ENCODE measurements at places on chromosomes 3 and 15.

DNA sequence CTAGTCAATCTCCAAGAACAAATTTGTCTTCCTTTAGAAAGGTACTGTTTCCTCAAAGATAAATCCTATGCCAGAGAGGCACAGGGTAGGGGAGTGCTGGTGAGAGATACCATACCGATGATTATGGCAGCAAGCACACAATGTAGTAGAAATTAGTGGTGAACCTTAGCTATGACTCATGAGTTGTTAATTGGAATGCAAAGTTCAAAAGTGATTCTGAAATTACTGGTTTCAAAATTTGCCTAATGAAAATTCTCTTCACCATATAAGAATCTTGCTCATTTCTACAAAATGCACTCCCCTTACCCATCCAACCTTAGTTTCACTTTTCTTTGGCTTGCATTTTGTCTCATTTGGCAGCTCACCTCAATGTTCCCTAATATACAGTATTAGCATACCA is 139.5 kb upstream of the SLC2A2 start:
- no peak for DNase-seq

DNA sequence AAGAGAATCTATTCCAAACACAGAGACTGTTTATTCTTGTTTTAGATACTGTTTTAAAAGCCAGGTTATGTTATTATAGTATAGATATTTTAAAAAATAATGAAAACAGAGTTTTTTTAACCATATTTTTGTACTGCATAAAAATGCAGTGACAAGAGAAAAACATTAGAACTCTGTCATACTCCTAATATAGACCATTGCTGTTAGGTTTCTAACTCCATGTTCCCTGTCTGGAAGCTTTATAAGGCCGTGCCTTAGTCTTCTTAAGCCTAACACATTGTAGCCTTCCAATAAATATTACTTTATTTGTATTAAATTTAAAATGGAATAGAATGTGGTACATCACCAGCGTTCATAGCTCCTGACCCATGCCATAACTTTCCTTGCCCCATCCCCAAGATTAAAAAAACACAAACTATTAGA is 53.2 kb downstream of the MBNL1 start:
- DNase-seq, result no peak

- no peak for DNase-seq
Observed at GRCh38 chr3:63523100-63523499, 129.4 kb upstream of the SNTN start.

- no peak for DNase-seq
Observed at GRCh38 chr15:68379058-68379758, 52.8 kb downstream of the ITGA11 start.

- DNase-seq, result no peak
Observed at GRCh38 chr3:100966807-100967206, 26.4 kb downstream of the ABI3BP start.

DNA sequence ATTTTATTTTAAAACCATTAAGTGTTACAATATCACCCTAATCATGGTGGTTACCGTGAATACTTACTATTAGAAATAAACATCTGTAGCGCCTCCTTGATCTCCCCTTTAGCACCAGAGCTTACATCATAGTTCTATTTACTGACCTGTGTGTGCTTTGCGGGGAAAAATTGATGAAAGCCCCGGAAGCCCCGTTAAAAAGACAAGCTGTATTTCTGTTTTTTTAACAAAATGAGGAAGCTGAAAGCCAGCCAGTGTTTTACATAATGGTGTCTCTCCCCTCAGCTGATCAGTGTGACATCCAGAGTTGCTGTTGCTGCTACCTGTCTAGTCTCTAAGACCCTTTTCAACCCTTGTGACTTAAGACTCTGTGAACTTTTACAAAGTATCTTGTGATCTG is 100.8 kb downstream of the OPA1 start:
- DNase-seq, result no peak

GRCh38 chr3:166060789-166061479 is 223.7 kb upstream of the BCHE start:
- no peak for DNase-seq

DNA sequence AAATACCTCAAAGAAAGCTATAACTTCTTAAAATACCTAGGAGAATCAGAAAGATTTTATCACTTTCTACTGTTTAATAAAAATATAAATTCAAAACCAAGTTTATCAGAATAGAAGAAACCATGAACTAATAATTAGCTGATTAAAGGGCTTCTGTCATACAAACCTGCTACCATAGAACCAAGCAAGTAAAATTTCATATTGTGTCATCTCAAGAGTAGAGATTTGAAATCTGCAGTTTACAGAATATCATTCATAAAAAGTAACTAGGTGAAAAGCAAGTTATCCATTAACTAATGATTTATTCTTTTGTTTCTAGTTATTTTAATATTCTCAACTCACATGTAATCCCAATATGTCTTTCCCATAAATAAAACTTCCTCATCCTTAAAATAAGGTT is 36.8 kb upstream of the XXYLT1 start:
- no peak for DNase-seq
